ENCODE measurements at places on chromosomes 5 and 9.

GRCh38 chr9:133377721-133378216 lies 1.6 kb downstream of the STKLD1 start:
- DNase-seq = no peak

DNA sequence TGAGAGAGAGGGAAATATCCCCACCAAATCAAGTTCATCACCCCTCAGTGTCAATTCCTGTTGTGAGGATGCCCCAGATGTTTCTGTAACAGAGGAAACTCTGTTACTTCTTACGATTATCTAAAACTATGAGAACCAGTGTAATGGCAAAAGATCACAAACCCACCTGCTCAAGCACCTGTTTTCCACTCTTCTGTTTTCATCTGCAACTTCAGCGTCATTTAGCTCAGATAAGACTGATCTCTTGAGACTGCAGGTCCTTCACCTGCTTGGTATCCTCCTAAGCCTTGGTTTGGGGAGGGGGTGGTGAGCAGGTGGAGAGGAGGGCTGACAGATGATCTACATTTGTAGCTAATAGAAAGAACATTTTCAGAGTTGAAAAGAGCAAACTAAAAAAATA lies 229.3 kb downstream of the SLF1 start:
- no peak for DNase-seq

GRCh38 chr9:89635816-89636215 lies 31.0 kb downstream of the GADD45G start:
- DNase-seq = no peak

DNA sequence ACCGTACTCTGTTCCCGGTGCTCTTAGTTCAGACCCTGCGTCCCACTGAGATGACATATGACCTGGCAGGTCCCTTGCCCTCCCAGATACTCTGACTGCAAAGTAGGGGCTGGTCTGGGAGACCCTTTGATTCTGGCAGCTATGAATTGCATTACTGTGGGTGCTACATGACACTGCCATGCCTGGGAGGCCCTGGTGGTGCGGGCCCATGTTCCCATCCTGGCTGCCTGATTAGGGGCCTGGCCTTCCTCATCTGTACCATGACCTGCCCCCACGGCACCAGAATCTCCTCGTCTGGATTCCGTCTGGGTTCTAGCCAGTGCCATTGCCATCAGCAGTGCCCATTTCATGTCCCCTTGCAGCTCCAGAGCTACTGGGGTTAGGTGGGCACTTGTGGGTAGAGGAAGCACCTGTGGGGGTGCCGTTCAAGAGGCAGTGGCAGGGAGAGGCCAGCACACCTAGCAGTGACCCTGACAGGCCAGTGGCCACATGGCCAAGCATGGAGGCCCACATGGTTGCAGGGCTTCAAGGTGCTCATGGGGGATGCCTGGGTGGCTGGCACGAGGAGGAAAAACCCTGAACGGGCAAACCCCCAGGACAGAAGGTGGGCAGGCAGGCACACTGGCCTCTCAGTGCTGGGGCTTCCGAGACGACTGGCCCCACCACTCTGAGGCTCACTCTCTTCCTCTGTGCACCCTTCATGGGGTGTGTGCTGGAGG lies 69.7 kb downstream of the PHF2 start:
- no peak for DNase-seq

GRCh38 chr5:132473019-132473531 lies 17.5 kb downstream of the IRF1 start:
- DNase-seq = no peak

- no peak for DNase-seq
Observed at GRCh38 chr9:129007766-129008468, 20.2 kb downstream of the SH3GLB2 start.

DNA sequence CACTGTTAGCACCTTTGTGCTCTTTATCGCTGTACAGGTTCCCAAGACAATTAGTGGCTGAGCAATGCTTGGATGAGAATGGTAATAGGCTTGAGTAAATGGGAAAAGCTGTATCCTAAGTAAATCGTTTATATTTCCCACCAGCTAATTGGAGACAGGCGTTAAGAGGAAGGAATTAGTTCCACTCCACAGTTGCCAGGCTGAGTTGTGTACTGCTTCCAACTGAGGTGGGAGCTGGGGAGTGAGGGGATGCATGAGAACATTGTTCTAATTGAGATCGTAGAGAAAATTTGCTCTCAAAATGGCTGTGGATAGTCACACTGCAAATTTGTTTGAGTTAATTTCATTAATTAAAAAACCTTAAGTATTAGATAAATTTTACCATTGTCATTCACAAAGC lies 285.0 kb upstream of the ADAMTSL1 start:
- DNase-seq = no peak

- no peak for DNase-seq
Observed at GRCh38 chr9:110710420-110710819, 41.8 kb downstream of the MUSK start.

- no peak for DNase-seq
Observed at GRCh38 chr5:59436364-59437148, 457.0 kb downstream of the PDE4D start.

- DNase-seq = no peak
Observed at GRCh38 chr5:92758552-92758951, 822.5 kb downstream of the NR2F1-AS1 start.

DNA sequence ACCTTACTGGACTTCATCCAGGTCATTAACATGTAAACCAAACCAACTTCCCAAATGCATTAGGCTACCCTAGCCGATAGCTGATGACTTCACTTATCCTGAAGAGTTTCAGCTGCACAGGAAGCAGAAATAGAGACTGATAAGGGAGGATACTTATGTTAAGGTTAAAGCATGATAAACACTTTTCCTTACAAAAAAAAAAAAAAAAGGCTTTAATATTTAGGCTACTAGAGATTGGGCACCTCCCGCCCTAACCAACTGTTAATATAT lies 1.6 kb upstream of the MEF2C start:
- DNase-seq = no peak

All from stimulated activated CD4-positive, alpha-beta T cell treated with anti-CD3 and anti-CD28 coated beads, Interleukin-1b, Interleukin-23, amount 100 ng/mL, for 4 hours (primary cell).